Esophagus muscularis mucosa (tissue), 4 donors: ENCODE measurements at places on chromosomes 1 and 21. TPM values are rescaled to one million over a fixed set of nuclear protein-coding genes. Genes with fewer than 3 reads are reported as not detected.

The NUP210L gene
- total RNA-seq = not detected

DNA sequence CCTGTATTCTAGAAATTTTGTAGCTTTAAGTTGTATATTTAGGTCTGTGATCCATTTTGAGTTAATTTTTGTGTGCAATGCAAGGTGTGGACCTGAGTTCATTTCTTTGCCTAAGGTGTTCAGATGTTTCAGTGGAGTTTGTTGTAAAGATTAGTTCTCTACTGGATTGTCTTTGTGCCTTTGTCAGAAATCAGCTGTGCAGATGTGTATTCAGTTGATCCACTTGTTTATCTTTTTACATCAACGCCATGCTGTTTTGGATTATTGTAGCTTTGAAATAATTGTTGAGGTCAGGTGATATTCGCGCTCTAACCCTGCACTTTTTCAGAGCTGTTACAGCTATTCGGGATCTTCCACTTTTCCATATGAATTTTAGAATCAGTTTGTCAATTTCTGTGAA is 32.8 kb downstream of the SKI start:
- no peak overlapping the region for H3K27ac ChIP-seq
- H3K36me3 ChIP-seq = no peaks in the 10 kb centered on the region
- DNase-seq = no peak
- H3K27me3 ChIP-seq = no peaks in the 10 kb centered on the region
- no peak overlapping the region for H3K4me3 ChIP-seq

GRCh38 chr1:230548997-230549396 is 93.3 kb upstream of the COG2 start:
- no peaks in the 10 kb centered on the region for H3K36me3 ChIP-seq
- H3K4me1 ChIP-seq = no peaks in the 10 kb centered on the region
- no peak overlapping the region for H3K27ac ChIP-seq
- no peak for DNase-seq
- H3K27me3 ChIP-seq = no peaks in the 10 kb centered on the region

DNA sequence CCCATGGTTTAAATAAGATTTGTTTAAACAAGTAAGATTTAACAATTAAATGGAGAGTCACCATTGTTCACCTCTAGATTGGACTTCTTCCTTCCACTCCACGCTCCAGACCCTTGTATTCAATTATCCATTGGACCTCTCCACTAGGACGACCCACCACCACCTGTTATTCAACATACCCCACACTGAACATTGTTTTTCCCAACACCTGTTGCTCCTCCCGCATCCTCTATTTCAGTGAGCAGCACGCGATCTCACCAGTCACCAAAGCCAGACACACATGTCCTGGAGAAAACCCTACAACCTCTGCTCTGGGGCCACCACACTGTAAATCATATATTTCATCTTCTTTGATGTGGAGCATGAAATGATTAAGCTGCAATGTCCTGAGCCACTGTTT is 28.6 kb downstream of the ATP8B2 start:
- no peak for DNase-seq
- H3K36me3 ChIP-seq = peaks cover 8% of the 10 kb centered on the region
- peaks cover 29% of the 10 kb centered on the region for H3K4me1 ChIP-seq
- no peak overlapping the region for H3K27ac ChIP-seq

The SASS6 gene
- 3.0 TPM for total RNA-seq

- no peaks in the 10 kb centered on the region for H3K27me3 ChIP-seq
- H3K27ac ChIP-seq = no peak overlapping the region
- peaks cover 5% of the 10 kb centered on the region for H3K4me1 ChIP-seq
- H3K36me3 ChIP-seq = no peaks in the 10 kb centered on the region
These were observed 10.7 kb downstream of the DCST2 start for GRCh38 chr1:155022927-155023236.

- H3K36me3 ChIP-seq = no peaks in the 10 kb centered on the region
- no peaks in the 10 kb centered on the region for H3K27me3 ChIP-seq
- H3K4me3 ChIP-seq = no peak overlapping the region
- no peaks in the 10 kb centered on the region for H3K4me1 ChIP-seq
- no peak overlapping the region for H3K27ac ChIP-seq
These were observed 104.3 kb downstream of the HHIPL2 start for GRCh38 chr1:222443566-222443965.

- H3K36me3 ChIP-seq = no peaks in the 10 kb centered on the region
- DNase-seq = peak; percentile 79
- H3K4me1 ChIP-seq = peaks cover 26% of the 10 kb centered on the region
- H3K4me3 ChIP-seq = no peak overlapping the region
- no peak overlapping the region for H3K27ac ChIP-seq
These were observed 15.0 kb upstream of the ATP1B1 start for GRCh38 chr1:169091480-169091941.

DNA sequence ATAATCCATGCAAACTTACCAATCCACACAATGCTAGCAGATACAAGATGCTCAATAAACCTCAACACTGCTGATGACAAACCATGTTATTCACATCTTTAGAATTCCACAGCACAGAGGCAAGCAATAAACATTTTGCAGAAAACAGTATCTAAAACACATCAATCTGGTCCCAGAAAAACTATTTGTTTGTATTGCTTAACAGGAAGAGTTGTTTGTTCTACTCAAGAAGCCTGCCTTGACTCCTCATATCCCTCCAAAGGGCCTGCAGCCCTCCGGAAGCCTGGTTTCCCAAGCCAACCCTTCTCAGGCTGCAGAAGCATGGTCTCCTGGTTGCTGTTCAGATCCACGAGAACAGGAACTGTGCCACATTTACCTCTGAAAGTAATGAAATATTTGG is 139.7 kb downstream of the RERE start:
- peaks cover 39% of the 10 kb centered on the region for H3K4me1 ChIP-seq
- no peaks in the 10 kb centered on the region for H3K36me3 ChIP-seq
- no peak overlapping the region for H3K4me3 ChIP-seq
- no peaks in the 10 kb centered on the region for H3K27me3 ChIP-seq
- H3K27ac ChIP-seq = no peak overlapping the region
